Stimulated activated naive CD4-positive, alpha-beta T cell treated with Interleukin-2 at 50 U/mL for 16 hours (primary cell): ENCODE measurements at places on chromosomes 3 and 15.

GRCh38 chr3:97910931-97911351 is 61.3 kb downstream of the RIOX2 start:
- DNase-seq = no peak

DNA sequence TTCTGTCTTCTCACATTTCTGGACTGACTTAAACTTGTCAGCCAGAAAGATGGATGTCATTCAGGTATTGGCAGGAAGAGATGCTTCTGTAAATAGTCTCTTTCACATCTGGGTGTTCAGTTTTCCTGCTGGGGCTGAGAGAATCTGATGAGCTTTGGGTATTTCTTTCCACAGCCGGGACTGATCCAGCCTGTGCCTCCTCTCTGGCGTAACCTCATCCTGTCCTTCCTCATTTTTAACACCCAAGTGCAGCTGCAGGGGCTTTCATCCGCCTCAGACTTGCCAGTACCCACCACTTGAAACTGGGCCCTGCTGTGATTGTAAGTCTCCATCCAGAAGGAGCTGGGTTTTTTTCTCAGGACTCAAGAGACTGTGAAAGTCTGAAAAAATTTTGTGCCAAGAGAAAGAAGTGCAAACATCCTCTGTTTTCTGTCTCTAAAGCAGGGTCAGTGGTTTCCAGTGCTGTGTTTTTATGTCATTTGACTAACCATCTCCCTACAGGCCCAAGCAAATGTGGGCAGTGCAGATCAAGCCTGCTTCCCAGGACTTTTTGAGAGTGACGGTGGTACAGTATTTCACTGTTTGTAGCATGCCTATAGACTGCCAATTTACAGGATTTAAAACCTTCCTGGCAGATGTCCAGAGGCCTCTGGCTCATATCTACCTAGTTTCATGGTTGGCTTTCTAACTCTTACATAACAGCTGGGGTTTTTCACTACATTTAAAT is 342.7 kb downstream of the PTPRG start:
- no peak for DNase-seq

- no peak for DNase-seq
Measured at GRCh38 chr15:71757741-71758530, 52.4 kb upstream of the NR2E3 start.

DNA sequence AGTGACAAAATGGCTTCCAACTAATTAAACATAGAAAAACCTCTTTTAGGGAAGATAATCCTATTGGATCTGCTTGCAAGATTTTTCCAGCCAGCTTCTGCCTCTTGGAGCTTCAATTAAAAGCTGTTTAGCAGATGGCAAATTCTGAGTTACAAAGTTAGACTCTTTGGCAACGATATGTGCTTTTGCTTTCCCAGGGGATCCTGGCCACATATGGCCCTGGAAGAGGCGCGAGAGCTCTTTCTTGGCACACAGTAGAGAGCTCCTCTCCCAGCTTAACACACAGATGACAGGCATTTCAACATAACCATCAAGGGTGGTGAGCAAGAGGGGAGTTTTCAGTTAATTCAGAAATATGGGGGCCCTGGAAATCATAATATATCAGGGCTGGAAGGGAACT is 41.6 kb upstream of the GALNT15 start:
- DNase-seq = no peak

- DNase-seq = no peak
Measured at GRCh38 chr15:58462547-58462946, 30.8 kb downstream of the LIPC start.

GRCh38 chr3:49339581-49339940 is 292 bp downstream of the USP4 start:
- DNase-seq = peak; percentile 35

DNA sequence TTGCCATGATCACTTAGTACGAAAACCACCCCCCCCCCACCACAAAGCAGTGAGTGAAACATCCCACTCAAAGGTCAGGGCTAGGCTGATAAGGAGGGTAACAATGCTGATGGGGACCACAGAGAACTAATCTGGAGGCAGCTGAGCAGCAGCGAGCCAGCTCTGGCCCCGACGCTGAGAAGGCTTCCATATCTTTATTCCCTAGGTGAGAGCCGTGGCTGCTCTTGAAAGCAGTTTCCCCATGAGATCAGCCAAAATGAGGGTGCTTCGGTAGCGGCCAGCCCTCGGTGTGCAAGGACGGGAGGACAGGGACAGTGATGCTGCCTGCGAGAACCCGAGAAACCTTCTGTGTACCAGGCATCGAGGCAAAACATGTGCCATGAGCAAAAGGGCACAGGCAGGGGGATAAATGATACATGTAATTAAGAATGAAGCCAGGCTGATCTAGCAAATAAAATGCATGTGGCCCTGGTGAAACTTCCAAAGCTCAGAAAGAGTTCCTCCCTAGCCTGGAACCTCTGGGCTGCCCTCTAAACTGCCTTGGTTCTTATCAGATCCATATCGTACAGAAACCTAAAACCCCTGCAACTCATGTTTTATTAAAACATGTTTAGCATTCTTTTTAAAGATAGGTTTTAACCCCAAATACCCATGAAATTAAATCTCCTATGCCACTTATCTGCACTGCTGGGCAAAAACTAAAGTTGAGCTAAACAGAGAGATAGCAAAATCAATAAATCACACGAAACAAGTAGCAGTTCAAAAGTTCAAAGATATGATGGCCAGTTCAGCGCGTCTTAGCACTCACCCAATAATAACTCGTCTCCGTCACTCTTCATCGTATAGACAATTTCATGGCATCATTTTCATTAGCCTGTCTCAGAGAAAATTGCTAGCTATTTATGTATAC is 337.3 kb downstream of the FOXP1 start:
- DNase-seq = no peak

GRCh38 chr3:124599147-124599765 is 131.0 kb upstream of the UMPS start:
- DNase-seq = no peak

DNA sequence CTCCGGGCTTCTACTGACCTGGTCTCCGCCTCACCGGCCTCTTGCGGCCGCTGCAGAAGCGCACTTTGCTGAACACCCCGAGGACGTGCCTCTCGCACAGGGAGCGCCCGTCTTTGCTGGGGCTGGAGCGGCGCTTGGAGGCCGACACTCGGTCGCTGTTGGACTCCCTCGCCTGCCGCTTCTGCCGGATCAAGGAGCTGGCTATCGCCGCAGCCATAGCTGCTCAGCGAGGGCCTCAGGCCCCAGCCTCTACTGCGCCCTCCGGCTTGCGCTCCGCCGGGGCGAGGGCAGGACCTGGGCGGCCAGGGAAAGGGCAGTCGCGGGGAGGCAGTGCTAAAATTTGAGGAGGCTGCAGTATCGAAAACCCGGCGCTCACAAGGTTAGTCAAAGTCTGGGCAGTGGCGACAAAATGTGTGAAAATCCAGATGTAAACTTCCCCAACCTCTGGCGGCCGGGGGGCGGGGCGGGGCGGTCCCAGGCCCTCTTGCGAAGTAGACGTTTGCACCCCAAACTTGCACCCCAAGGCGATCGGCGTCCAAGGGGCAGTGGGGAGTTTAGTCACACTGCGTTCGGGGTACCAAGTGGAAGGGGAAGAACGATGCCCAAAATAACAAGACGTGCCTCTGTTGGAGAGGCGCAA is 319.2 kb downstream of the FGF12 start:
- no peak for DNase-seq

DNA sequence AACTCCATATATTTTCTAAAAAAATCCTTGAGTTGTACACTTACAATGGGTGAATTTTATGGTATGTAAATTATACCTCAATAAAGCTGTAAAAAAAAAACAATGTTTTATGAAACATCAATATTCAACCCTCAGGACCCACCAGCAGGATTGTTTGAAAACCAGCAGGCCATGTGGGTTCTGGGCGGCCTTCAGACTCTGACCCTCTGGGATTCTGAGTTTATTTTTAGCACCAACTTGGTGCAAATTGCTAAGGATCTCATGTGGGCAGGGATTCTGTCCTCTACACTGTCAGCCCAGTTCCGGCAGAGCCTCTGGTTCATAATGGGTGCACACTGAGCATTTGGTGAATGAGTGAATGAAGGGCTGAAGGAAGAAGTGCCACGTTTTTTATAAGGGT is 24.2 kb upstream of the TSEN2 start:
- DNase-seq = no peak

DNA sequence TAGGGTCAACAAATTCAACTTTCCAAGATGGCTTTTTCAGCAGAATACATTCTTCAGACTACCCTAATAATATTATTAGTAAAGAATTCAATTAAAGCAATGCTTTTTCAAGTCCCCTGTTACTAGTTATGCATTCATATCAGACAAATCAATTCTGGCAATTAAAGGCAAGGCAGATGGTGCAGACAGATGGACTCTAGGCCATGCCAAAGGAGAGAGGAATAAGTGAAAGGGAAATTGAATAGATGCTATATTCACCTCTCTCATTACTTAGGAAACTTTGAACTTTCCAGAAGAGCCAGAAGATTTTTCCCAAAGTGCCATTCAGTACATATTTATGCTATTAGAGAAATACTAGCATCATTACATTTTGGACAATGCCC is 487.7 kb upstream of the RASGRP1 start:
- no peak for DNase-seq

DNA sequence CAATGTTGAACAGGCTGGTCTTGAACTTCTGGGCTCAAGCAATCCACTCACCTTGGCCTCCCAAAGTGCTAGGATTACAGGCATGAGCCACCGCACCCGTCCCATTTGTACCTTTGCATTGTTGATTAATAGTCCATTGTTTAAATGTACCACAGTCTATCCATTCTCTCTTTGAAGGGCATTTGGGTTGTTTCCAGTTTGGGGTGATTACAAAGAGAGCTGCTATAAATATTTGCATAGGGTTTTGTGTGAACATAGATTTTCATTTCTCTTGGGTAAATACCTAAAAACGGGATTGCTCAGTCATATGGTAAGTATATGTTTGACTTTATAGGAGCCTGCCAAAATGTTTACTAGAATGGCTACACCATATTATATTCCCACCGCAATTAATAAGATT is 13.7 kb upstream of the PTPRG start:
- no peak for DNase-seq

DNA sequence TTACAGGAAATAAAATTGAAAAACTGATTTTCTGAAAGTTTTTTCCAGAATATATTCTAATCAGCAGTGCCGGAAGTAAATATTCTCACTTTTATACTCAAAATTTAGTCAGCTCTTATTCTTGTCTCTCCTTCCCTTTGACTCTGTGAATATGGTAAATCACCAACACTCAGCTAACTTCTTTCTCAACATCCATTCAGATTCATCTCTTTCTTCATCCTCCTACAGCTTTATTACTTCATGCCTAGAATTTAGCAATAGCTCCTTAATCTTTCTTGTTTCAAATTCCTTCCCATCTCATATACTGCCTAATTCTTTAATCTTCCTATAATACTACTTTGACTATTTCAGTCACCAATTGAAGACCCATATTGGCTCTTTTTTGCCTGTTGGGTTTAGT is 67.9 kb downstream of the FGF7 start:
- DNase-seq = no peak

DNA sequence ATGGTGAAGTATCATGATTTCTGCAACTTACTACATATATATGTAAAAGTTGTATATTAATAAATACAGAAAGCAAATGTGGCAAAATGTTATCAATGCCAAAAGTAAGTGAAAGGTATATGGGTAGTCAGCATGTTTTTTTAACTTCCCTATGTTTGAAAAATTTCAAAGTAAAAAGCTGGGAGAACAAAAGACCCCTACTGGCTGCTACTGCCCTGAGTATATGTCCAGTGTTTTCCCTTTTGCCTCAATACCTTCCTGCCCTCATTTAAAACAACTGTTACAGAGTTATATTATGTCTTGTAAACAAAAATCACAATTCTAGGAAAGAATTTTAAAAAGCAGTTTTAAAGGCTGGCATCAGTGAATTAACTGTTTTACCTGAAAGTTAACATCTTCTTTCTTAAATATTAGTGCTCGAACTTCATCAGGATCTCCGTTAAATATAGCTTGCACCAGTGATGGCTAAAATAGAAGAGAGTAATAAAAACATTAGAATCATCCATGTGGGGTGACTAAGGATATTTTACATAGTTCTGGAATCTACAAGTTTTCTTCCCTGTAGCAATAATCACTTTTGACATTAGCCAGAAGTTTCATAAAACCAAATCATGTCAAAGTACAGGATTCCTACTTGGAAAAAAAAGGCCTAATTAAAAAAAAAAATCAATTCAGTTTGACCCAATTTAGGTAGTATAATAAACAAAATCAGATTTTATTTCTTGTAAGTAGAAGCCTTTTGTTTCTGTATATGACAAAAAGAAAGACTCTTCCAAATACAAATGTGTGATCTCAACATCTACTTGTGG is 2.7 kb downstream of the ANKRD28 start:
- DNase-seq = no peak

DNA sequence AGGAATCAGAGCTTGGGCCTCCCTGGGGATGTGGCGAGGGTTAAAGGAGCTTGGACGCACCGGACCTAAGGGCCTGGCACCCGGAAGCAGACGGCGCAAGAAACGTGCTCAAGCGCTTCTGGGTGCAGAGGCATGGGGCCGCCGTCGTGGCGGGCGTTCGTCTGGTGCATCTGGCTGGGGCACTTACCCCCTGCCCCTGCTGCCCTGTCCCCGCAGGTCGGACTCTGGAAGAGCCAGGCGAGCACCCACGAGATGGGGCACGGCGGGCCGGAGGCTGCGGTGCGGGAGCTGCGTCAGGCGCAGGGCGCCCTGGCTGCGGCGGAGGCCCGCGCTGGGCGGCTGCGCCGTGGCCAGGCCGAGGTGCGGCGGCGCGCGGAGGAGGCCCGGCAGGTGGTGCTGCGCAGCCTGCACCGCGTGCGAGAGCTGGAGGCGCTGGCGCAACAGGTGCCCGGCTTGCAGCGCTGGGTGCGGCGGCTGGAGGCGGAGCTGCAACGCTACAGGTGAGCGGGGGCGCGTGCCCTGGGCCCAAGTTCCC is 2.5 kb downstream of the EFCC1 start:
- peak; percentile 31 for DNase-seq

DNA sequence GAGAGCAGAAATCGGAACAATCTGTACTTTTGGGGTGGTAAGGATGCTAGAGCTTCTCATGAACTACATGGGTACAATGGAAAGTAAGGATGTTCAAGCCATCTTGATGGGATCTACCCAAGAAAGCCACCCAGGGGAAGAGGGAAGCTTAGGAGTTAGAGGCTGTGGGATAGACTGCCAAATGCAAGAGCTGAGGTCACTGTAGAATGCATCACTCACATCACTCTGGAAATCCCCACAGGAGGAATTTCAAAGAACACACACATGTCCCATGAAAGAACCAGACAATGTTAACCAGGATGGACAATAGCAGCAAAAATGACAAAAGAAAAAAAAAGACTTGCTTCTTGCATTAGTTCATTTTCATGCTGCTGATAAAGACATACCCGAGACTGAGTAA is 32.8 kb upstream of the UBE2E2 start:
- no peak for DNase-seq

- DNase-seq = no peak
Measured at GRCh38 chr15:57903626-57904025, 161.9 kb downstream of the ALDH1A2 start.

GRCh38 chr3:55792009-55792408 is 304.9 kb upstream of the WNT5A start:
- no peak for DNase-seq

DNA sequence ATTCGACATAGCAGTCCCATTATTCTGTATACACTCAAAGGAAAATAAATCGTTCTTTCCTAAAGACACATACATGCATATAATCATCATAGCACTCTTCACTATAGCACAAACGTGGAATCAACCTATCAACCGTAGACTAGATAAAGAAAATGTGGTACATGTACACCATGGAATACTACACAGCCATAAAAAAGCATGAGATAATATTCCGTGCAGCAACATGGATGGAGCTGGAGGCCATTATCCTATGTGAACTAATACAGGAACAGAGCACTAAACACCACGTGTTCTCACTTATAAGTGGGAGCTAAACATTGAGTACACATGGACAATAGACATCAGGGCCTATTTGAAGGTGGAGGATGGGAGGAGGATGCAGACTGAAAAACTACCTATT is 12.1 kb upstream of the MAP3K13 start:
- no peak for DNase-seq
